ENCODE measurements at places on chromosomes 16 and 17.

GRCh38 chr17:8557176-8557806 is 73.2 kb downstream of the MYH10 start:
- DNase-seq, result no peak

DNA sequence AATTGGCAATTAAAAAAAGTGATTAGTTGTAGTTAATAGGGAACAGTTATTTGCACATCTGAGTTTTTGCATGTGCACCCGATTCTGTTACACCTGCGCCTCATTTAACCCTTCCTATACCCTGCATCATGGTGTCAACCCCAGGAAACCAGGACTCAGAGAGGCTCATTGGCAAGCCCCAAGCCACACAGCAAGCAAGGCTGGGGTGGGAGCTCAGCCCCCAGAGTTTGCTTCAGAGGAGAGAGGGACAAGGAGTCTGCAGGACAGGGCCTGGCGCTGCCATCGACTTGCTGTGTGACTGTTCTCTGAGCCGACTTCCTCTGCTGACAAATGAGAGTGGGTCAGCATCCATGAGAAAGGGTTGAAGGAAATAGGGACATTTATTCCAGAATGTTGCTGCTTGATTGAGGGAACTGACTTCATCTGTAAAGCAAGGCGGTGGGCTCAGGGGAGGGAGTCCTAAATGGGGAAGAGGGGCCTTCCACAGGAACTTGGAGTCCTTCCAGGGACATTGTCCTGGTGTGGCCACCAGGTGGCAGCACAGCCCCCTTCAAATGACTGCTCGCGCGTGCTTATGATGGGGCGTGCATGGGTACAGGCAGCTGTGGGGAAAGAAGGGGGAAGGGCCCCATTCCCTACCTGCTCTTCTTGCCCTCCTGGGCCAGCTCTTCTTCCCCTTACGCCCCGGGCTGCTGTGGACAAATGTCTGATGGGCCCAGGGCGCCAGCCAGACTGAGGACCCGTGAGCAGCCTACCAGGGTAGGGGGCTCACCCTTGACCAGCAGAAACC is 51.6 kb downstream of the NT5M start:
- peak; percentile 79 for DNase-seq

DNA sequence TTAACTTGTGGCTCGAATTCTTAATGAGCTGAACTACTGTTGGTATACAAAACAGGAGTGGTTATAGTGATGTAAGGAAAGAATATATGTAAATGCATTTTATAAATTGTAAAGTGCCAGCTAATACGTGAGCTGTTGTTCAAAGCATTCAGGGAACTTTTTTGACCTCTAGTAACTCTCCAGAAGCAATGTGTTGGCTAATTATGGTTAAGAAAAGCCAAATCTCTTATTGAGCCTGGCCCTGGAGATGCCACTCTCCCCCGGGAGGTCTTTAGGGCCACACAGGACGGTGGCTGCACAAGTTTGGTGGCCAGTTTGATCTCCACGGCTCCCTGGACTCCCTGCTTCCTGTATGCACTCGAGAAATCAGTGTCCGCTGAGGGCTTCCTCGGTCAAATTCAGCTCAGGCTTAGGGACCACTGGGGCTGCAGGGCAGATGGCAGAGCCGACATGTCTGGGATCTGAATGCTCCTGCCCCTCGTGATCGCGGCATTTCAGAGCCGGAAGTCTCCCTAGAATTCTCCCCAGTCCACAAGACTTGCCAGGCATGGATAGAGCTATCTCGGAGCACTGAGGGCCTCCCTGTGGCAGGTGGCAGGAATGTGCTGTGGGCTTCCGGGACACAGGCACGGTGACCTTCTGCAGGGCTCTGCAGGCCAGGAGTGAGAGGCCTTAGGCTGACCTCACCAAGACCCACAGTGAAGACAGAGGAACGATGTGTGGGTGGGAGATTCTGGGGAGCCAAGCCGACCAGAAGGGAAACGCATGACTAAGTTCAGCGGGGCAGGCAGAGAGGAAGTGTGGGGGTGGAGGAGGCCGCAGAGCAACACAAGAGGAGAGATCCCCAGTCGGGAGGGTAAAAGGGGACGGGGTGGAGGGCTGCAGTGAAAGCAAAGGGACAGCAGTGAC is 18.6 kb upstream of the PITPNM3 start:
- peak; percentile 22 for DNase-seq

DNA sequence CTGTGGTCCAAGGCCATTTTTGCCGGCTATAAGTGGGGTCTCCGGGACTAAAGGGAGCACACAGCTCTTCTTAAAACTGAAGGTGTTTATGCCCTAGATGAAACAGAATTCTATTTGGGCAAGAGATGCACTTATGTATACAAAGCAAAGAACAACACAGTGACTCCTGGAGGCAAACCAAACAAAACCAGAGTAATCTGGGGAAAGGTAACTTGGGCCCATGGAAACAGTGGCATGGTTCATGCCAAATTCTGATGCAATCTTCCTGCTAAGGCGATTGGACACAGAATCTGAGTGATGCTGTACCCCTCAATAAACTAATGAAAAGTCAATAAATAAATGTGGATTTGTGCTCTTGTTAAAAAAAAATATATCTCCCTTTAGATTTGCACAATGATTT is 20.2 kb upstream of the SHISA9 start:
- no peak for DNase-seq

GRCh38 chr16:83700918-83701317 is 106.9 kb upstream of the HSBP1 start:
- no peak for DNase-seq

DNA sequence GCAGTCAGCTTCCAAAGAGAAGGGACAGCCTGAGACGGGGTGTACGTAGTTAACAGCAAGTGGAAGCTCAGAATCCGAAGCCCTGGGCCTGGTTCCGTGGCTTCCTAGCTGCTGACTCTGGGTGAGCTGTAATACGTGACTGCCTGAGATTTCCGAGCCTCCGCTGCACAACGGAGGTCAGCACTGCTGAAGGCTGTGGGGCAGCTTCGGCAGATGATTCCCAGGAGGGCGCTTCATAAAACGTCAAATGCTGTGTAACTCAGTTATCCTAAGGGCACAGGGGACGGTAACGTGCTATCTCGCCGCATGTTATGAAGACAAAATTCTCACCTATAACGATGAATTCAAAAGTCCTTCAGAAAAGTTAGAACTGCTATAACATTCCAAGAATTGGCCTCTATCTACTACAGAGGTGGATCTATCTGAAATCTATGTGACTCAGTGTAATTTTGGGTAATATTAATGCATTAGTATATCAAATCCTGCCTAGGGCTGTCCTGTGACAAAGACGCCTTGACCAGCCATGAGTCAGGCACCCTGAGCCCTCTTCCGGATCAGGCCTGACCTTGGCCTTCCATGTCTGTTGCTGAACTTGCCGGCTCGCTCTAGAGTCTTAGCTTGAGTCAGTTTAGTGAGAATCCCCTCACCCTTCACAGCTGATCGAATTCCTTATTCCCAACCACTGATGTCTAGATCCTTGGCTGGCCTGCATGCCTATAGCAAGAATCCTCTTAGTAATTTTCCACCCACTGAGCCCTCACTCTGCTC is 43.5 kb downstream of the MARF1 start:
- DNase-seq, result no peak

- DNase-seq, result no peak
Measured at GRCh38 chr17:78272914-78273258, 41.5 kb downstream of the TMEM235 start.

DNA sequence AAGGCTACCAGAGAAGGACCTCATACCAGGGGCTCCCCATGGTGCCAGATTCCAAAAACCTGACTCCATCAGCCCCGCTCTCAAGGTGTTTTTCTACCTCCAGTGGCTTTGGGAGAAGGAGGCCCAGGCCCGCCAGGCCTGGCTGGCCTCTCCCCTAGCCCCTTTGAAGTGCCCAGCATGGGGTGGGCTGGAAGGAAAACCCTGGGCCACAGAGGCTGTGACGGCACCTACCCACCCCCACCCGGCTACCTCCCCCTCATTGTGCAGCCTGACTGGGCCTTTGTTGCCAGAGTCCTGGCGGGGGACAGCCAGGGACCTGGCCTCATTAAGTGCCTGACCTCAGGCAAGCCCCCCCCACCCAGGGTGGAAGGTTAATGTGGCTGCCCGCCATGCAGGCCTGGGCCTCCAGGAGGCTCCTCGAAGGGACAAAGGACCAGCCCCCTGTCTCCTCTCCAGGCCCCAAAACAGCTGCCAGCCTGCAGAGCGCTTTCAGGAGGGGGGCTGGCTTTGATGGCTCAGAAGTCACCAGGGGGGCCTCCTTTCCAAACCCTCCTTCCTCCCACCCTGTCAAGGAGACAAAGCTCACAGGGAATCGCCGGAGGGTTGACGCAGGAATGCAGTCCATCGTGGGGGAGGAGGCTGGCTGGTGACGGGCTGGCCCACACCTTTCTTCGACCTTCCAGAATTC is 159.4 kb downstream of the ZNF423 start:
- DNase-seq, result no peak

GRCh38 chr17:57504208-57504607 is 240.9 kb downstream of the CCDC182 start:
- no peak for DNase-seq

DNA sequence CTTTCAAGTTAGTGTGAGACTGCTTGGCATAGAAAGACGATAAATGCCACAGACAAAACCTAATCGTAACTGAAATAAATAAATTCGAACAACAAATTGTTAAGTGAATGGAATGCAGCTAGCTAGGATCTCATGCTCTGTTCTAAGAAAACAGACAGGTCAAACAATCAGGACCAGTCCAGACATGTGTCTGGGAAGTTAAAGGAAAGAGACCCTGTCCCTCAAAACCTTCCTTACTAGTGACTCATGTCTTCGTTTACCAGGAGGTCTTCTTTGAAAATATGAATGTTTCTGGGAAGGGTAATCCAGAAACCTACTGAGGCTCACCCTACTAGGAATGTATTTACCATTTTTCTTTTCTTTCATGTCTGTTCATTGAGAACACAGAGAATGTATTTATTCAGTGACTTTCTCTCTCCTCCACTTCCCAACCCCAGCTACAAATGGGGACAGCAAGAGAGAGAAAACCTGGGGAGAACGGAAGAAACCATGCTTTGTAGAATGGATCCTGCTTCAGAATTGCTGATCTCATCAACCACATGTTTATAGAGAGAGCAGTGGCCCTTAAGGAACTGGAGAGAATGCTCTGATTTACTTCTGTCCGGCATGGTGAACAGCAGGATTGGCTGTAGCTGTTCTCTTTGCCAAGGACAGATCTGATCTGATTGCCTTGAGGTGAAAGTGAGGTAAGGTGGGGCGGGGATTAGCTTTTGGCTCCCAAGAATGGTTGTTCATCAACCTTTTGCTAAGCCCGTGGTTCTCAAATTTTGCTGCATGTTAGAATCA is 39.4 kb upstream of the DHX8 start:
- DNase-seq, result no peak

- no peak for DNase-seq
Measured at GRCh38 chr17:20920815-20921199, 122.0 kb downstream of the USP22 start.

- no peak for DNase-seq
Measured at GRCh38 chr16:85139881-85140339, 27.6 kb upstream of the CIBAR2 start.

DNA sequence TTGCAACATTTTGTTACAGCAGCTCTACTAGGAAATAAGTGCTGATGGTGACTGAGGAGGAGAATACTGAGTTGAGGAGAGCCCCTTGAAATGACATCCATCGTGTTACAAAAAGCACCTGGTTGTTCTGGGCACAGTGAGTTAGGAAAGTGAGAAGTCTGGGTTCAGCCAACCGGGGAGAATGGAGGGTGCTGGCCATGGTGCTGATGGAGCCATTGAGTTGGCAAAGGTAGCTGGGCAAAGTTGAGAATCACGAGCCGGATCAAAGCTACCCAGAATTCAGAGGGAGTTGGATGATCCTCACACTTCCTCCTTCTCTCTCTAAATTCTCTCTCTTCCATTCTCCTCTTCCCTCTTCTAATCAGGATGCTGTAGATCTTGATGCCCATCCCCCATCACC is 35.0 kb upstream of the ASIC2 start:
- DNase-seq, result no peak

DNA sequence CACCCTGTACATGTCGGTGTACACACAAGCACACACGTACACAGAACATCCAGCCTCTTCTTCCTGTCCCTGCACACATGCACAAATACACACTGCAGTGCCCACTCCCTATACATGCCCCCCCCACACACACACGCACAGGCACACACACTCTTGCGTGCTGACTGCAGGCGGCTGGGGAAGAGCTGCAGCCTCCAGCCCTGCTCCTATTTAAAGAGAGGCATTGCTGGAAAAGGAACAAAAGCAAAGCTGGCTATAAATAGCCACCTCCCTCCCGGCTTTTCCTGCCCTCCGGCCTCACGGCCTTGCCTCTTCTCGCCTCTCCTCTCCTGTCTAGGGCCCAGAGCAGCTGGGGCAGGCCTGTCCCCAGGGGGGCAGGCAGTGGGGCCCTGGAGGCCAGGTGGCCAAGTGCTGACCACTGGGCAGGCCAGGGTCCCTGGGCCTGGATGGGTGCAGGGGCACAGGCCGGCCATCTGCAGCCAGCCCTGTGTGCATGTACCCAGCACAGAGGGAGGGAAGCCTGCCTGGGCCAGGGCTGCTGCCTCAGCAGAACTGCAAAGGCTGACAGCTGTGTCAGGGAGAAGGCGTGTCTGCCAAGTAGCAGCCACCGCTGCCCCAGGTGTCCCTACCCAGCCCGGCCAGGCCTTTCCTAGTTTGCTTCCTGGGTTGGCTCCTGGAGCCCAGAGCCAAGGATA is 25.4 kb downstream of the RTN4RL1 start:
- no peak for DNase-seq
